ENCODE measurements at places on chromosomes 12 and 14. TPM values are rescaled to one million over a fixed set of nuclear protein-coding genes. Genes with fewer than 3 reads are reported as not detected.

UNC79 gene
- total RNA-seq: not detected

ARHGEF40 gene
- 0.22 TPM for total RNA-seq

KLHL33 gene
- total RNA-seq: 0.15 TPM

DNA sequence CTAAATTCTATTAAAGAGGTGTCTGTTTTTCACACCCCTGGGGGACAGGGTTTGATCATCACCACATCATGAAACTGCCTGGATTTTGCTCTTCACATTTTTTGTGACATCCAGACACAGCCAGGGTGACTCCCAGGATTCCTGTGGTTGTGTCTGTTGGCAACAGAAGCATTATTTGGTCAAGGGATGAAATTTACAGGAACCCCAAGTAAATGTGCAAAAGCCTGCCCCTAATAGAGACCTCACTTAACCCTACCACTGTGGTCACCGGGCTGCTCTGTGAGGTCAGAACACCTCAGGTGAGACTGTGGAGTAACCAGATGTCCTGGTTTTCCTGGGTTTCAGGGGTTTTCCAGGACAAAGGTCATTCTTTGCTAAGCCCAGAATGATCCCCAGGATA, 103.8 kb downstream of the DAD1 start:
- DNase-seq: no peak

DNA sequence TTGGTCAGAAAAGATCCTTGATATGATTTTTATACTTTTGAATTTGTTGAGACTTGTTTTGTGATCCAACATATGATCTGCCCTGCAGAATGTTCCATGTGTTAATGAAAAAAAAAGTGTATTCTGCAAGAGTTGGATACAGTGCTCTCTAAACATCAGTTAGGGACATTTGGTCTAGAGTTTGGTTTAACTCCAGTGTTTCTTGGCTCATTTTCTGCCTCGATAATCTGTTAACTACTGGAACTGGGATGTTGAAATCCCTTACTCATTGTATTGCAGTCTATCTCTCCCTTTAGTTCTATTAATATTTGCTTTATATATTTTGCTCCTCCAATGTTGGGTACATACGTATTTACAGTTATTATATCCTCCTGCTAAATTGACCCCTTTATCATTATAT, 18.3 kb upstream of the TXNRD1 start:
- DNase-seq: no peak

DNA sequence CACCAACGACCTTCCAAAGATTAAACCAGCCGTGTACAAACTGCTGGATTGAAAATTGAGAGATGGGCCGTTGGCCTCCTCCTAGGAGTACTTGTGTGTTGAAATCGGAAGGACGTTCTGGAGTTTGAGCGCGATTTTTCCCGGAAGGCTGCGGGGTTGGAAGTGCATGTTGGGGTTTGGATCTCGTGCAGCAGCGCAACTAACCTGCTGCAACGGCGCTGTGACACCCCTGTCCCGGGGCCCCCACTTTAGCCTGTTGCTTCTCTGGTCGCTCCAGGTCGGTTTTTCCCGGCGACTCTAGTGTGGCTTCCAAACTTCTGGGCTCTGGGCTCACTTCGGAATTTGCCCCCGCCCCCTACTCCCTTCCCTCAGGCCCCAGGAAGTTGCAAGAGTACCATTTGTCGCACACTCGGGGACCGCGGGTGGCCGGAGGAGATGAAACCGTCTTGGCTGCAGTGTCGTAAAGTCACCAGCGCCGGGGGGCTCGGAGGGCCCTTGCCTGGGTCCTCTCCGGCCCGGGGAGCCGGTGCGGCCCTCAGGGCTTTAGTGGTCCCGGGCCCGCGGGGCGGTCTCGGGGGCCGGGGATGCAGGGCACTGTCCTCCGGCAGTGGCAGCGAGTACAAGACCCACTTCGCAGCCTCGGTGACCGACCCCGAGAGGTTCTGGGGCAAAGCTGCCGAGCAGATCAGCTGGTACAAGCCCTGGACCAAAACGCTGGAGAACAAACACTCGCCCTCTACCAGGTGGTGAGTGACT, at the start of gene ACSS3:
ACSS3 (plus strand) TSS at position 394 of the 756 bp plus-strand sequence; CDS start at position 436, 42 bp downstream.
- no peak for DNase-seq

GRCh38 chr12:3805077-3805476, 52.2 kb upstream of the CRACR2A start:
- DNase-seq: no peak

Measured in activated CD4-positive, alpha-beta T cell treated with anti-CD3 and anti-CD28 coated beads, Interleukin-2, amount 10 ng/mL, durations not matched to agents 7 days and 5 days (primary cell).